ENCODE measurements at places on chromosomes 7 and 10.

- DNase-seq: no peak
These were observed 35.8 kb downstream of the CRCP start for GRCh38 chr7:66150471-66150870.

DNA sequence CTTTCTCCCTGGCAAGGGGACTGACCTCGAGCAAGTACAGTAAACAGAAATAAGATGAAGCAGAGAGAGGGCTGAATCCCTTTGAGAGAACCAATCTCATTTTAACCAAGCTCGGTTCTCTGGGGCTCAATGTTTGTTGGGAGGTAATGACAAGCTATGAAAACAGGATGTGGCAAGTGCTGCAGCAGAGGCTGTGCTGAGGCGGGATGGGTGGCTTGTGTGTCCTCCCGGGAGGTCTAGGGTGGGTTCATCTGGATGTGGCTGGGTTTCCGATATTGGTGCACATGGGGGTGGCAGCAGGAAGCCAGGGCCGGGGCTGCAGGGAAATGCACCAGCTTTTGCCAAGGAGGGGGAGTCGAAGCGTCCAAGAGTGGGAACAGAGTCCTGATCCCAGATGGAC is 84.5 kb downstream of the AOAH start:
- DNase-seq: peak; percentile 3

GRCh38 chr10:22570234-22570633 is 144.1 kb downstream of the PIP4K2A start:
- no peak for DNase-seq

- no peak for DNase-seq
These were observed 247.3 kb downstream of the GATA3 start for GRCh38 chr10:8301831-8302230.

GRCh38 chr7:120916121-120916520 is 34.5 kb upstream of the ING3 start:
- DNase-seq: no peak

GRCh38 chr7:27113991-27114769 is 11.7 kb upstream of the HOXA2 start:
- no peak for DNase-seq

- no peak for DNase-seq
These were observed 84.6 kb upstream of the GHITM start for GRCh38 chr10:84054743-84055142.

GRCh38 chr7:131667699-131668098 is 111.3 kb upstream of the PODXL start:
- DNase-seq: no peak

DNA sequence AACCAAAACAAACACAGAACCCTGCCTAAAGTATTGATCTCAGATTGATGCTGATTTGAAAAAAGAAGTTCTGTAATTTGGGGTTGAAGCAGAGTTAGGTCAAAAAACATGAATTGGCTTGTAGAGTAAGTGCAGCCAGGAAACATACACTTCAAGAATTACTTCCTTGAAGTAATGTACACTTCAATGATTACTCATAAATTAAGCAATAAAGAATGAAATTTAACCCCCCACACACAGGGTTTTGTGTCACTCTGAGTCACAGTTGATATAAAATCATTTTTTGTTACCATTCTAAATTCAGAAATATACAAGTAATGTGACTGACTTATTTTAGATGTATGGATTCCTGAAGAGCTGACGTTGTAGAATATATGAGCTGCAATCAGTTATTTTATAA is 622.2 kb downstream of the POM121L12 start:
- no peak for DNase-seq

DNA sequence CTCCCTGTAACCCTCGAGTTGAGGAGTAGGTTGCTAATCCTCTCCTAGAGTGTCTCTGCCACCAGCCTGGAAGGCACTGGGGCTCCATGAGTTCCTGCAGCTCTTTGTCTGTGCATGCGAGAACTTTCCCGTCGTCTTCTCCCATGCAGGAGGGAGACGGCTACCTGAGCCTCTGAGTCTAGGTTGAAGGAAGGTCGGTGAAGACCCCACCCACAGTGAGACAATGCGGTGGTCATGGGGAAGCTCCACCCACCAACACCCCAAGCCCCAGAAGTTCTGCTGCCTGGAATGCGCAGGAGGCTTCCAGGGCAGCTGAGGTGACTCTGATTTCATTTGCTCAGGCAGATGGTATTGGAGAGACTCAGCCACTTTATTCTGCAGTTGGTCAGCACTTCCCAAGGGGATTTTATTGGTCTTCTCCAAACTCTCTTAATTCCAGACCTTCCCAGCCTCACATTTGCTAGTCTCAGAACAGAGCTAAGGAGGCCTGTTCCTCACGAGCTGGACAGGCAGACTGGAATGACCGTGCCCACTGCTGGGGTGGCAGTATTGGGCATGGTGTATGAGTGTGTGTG is 36.5 kb downstream of the PTPRE start:
- DNase-seq: no peak

GRCh38 chr7:127794551-127794950 is 142.6 kb downstream of the SND1 start:
- DNase-seq: no peak

- no peak for DNase-seq
These were observed 40.0 kb downstream of the MKI67 start for GRCh38 chr10:128086003-128086863.

DNA sequence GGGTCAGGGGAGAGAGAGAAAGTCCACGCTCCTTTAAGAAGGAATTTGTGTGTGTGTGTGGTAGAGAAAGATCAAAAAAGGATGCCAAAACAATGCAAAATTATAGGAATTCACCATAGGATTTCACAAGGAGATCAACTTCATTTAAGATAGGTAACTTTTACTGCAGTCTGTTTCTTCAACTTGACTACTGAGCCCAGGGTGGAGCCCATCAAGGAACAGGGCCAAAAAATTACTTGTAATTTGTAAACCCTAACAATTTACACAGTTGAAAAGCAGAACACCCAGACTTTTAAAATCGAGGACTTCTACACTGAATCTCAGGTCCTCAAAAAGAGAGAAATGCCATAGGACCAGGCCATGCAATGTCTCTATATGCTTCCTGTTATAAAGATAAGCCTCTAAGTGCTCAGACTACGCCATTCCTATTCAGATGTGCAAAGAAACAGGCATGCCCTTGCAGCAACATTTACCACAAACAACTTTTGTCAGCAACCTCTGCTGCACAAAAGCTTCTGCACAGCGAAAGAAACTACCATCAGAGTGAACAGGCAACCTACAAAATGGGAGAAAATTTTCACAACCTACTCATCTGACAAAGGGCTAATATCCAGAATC is 10.6 kb upstream of the GIMAP4 start:
- no peak for DNase-seq

- no peak for DNase-seq
These were observed 169.1 kb upstream of the TNS3 start for GRCh38 chr7:47751043-47751442.

GRCh38 chr7:10122551-10123100 is 851.0 kb upstream of the PHF14 start:
- no peak for DNase-seq

DNA sequence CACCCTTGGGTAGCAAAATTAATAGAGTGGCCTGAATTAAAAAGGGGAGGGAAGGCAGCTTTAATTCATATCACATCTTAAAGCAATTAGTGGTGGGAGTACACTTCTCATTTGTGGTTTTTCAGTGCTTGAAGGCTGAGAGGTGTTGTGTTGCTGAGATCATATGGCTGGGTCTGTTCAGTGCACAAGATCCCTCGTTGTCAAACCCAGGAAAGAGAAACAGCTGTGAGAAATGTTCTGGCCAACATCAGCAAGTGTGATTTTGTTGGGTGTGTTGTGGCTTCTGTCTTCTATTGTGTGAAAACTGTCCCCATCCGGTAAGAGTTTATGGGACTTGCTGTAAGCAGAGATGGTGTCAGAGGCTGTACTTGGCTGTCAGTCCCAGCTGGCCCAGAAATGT is 197.9 kb upstream of the BMPER start:
- no peak for DNase-seq

DNA sequence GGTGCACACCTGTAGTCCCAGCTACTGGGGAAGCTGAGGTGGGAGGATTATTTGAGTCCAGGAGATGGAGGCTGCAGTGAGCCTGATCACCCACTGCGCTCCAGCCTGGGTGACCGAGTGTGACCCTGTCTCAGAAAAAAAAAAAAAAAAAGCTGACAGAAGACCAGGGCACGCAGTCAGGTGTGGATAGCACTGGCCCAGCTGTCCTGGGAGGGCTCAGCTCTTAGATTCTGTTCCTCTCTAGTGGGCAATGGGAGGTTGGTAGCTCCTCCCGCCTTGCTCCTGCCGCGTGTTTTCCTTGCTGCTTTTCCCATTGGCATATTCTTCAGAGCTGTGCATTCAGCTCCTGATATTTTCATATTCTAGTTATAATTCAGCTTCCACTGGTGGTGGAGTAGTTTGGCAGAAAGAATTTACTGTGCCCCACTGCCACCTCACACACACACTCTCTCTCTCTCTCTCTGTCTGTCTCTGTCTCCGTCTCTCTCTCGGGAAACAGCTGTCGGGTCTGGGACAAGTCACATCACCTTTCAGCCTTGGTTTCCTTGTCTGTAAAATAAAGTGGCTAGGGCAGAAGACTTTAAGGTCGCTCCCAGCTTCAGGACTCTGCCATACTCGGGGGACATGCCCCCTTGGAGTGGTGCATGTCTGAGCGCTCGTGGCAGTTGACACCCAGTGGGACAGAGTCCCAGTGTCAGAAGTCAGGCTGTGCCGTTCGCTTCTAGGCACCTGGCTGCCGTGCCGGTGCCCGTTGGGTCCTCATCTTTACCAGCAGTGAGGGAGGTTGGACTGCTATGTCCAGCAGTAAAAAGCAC is 25.9 kb upstream of the ANKRD2 start:
- no peak for DNase-seq

DNA sequence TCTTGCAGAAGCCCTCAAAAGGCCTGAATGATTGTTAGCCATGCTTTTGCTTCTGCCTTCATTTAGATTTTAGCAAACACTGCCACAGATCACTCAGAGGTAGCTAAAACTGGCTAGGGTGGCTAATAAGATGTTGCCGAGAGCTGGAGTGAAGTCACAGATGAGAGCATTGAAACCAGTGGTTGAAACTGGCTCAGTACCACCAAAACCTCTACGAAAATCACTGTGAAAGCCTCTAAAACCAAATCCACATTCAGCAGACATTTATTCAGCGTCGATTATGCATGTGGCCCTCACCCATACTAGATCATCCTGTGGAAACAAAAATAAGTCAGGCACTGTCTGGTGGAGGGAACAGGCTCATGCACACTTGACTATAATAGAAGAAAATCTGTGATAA is 50.8 kb downstream of the PIK3CG start:
- DNase-seq: no peak

DNA sequence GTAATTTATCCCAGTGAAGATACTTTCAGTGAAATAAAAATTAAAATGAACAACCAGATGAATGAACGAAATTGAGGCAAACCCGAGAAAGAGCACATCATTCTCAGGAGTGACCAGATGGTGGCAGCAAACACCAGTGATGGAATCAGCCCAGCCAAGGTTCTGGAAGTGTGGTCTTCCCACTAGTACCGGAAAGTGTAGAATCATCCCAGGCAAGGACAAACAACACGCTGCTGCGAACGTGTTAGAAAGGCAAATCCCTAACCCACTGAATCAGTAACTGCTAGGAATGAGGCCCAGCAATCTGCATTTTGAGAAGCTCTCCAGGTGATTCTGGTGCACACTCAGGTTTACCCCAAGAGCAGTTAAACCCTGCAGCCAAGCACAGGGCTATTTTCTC is 15.5 kb upstream of the SLC18A3 start:
- no peak for DNase-seq

DNA sequence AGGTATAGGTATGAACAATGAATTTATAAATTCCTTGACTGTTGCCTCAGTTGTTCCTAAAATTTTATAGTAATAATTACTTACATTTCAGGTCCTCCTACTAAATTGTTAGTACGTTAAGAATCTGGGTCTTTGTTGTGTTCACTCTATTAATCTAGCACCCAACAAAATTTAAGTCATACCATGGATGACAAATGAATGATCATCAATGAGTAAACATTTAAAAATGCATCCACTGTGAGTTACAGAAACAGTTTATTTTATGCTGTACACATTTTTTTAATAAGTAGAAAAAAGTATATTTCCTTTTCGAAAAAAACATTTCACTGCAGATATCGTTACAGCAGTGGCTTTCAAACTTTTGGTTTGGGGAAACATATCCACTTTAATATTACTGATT is 265.2 kb downstream of the PCLO start:
- no peak for DNase-seq

GRCh38 chr10:72158176-72158575 is 57.6 kb upstream of the ANAPC16 start:
- no peak for DNase-seq

- DNase-seq: no peak
These were observed 90.2 kb downstream of the IPMK start for GRCh38 chr10:58177362-58177947.

DNA sequence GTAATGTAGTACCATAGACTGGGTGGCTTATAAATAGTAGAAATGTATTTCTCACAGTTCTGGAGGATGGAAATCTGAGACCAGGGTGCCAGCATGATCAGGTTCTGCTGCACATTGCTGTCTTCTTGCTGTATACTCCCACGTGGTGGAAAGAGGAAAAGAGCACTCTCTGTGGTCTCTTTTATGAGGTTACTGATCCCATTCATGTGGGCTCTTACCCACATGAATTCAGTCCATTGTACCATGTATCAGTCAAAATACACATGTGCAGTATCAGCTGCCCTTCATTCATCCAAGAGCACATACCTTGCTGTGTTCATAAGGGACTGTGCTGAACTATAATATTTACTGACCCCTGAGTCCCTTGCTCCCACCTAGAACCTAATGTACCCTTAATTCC is 17.1 kb downstream of the PNLIPRP2 start:
- no peak for DNase-seq

GRCh38 chr7:95405208-95405607 is 9.0 kb upstream of the PON3 start:
- no peak for DNase-seq

- DNase-seq: no peak
These were observed 740.5 kb downstream of the PCDH15 start for GRCh38 chr10:54060572-54060971.

GRCh38 chr7:106979551-106980357 is 64.8 kb upstream of the PRKAR2B start:
- no peak for DNase-seq

DNA sequence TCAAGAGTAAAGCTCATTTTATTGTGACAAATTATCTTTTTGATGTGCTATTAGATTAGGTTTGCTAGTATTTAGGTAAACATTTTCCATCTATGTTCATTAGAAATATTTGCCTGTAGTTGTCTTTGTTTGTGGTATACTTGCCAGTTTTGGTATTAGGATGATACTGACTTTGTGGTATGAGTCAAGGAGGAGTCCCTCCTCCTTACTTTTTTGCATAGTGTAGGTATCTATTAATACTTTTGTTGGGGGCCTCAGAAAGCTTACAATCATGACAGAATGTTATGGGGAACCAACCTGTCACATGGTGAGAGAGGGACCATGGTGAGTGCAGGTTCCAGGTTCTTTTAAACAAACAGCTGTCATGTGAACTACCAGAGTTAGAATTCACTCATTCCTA is 102.1 kb downstream of the ZWINT start:
- DNase-seq: no peak

GRCh38 chr10:15585303-15585715 is 134.4 kb downstream of the ITGA8 start:
- no peak for DNase-seq

Data from stimulated activated naive CD4-positive, alpha-beta T cell treated with Interleukin-2 at 50 U/mL for 16 hours (primary cell).